Progenitor cell of endocrine pancreas (in vitro differentiated cells): ENCODE measurements at places on chromosomes 7 and 10.
A peak's percentile ranks its signal among the peaks of the same experiment; 100 is the strongest.

- no peak for DNase-seq
These were observed 612 bp downstream of the KCP start for GRCh38 chr7:128909625-128910568.

GRCh38 chr7:118195837-118196474, 12.0 kb downstream of the LSM8 start:
- peak; percentile 20 for DNase-seq

DNA sequence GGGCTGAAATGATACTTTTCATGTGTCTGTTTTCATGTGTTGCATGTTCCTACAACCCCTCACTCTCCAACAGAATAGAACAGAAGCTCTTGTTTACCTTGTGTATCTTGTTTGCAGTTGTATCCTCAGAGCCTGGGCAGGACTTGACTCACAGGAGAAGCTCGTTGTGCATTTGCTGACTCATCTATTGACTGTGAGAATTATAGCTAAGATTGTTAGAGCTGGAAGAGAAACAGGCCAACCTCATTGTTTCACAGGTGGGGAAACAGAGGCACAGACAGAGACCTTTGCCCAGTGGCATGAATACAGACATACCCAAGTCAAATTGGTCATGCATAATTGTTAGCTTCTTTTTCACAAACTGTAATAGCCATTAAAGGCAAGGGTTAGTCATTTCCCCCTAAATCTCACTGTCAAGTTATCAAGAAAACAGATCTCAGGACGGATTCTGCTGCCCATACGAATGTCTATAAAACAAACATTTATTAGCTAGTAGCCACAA, 4.6 kb upstream of the TSPAN15 start:
- DNase-seq = no peak

GRCh38 chr10:68403701-68404100, 3.4 kb downstream of the RUFY2 start:
- DNase-seq = no peak

DNA sequence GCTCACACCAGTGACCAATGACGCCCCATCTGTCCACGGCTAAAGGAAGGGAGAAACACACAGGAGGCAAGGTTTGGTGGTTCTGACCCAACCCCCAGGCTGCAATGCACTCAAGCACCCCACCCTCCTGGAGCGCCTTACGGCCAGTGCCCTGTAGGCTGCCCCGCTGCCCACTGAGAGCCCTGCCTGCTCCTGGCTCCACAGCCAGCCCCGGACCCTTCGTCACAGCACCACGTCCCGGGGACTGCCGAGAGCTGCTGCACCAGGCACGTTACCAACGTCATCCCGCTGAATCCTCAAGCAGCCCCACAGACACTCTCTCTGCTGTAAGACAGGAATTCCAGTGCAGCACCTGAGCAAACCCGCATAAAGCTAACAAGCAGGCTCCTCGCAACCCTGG, 87.8 kb downstream of the MAD1L1 start:
- DNase-seq = no peak

DNA sequence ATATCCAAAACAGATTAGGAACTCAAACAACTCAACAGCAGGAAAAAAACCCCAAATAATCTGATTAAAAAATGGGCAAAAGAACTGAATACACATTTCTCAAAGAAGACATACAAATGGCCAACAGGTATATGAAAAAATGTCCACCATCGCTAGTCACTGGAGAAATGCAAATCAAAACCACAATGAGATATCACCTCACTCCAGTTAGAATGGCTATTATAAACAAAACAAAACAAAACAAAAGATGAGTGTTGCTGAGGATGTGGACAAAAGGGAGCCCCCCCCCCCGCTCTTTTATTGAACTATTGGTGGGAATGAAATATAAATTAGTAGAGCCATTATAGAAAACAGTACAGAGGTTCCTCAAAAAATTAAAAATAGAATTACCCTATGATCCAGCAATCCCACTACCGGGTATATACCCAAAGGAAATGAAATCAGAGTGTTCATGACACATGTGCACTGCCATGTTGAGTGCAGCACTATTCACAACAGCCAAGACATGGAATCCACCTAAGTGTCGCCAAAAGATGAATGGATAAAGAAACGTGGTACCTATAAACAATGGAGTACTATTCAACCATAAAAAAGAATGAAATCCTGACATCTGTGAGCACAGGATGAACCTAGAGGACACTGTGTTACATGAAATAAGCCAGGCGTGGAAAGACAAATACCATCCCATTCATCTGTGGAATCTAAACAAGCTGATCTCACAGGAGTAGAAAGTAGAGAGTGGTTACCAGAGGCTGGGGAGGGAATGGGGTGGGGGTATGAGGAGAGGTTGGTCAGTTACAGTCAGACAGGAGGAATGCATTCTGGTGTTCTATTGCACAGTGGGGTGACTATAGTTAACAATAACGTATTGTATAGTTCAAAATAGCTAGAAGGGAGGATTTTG, 78.1 kb upstream of the RHEB start:
- no peak for DNase-seq

DNA sequence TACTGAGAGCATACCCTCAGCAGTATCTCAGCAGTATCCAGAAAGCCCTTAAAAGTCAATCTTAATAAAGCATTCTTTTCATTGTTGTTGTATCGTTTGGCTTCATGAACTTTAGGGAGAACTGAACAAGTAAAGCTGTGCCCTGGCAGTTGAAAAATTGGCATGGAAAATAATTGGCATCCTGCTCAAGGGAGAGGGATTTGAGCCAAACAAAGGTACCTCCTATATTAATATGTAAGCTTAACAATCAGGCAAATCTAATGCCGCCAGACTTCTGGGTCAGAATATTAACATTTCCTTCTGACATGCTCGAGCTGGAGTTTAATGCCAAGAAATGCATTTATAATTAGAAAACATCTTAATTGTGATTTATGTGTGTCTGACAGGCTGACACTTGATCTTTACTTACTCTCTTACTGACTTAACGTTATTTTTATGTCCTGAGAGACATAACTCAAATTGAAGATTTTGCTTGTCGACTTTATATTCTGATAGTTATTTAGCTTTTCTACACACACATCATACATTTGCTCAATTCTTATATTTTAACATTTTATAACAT, 42.1 kb upstream of the PCDH15 start:
- no peak for DNase-seq

GRCh38 chr7:132158166-132158565, 418.1 kb downstream of the PLXNA4 start:
- no peak for DNase-seq

- DNase-seq = no peak
These were observed 83.2 kb downstream of the MLLT10 start for GRCh38 chr10:21617267-21617666.

DNA sequence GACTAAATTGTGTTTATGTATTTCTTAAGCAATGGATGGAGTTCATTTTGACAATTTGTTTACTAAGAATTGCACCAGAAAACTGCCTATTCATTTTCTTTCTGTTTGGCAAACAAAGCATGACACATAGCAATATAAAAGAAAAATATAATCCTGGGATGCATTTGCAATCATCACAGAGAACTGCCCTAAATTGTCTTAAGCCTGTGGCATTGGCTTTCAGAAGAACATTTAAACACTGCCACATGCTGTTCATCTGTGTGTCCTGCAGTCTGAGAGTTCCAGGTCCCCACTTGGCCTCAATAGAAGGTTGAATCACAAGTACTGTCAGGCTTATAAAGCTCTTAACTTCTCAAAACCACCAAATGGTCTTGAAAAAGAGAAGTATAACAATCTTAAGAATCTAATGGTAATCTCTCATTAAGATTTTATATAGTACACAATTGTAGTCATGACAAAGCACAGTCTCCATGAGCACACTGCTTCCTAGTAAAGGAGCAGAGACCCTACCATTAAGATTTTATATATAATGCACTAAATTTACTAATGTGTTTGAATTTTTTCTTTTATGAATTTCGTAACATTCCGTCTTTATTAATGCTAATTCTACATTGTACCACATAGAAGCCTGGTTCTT, 29.9 kb downstream of the RNLS start:
- DNase-seq = no peak

- no peak for DNase-seq
These were observed 103.6 kb downstream of the ELMO1 start for GRCh38 chr7:37344886-37345579.

GRCh38 chr10:85250304-85250703, 921.9 kb downstream of the CCSER2 start:
- no peak for DNase-seq

GRCh38 chr7:94559972-94560371, 50.4 kb downstream of the CASD1 start:
- no peak for DNase-seq

DNA sequence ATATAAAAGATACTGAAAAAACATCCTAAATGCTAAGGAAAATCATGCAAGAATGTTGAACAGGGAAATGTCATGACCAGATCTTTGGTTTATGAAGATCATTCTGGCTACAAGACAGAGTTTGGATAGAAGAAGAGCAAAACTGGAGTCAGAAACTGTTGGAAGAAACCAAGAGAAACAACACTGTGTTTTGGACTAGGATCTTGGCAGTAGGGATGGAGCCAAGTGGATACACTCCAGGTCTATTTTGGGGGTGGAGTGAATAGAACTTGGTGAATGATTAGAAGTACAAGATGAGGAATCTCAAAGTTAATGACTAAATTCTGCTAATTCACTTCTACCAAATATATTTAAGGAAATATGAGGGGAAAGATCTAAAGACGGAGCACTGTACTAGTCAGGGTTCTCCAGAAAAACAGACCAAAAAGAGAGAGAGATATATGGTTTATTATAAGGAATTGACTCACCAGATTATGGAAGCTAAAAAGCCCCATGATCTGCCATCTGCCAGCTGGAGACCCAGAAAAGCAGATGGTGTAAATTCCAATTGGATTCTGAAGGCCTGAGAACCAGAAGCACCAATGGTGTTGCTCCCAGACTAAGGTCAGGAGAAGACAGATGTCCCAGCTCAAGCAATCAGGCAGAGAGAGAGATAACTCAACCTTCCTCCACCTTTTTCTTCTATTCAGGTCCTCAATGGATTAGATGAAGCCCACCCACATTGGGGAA, 254.9 kb downstream of the TRIL start:
- no peak for DNase-seq

DNA sequence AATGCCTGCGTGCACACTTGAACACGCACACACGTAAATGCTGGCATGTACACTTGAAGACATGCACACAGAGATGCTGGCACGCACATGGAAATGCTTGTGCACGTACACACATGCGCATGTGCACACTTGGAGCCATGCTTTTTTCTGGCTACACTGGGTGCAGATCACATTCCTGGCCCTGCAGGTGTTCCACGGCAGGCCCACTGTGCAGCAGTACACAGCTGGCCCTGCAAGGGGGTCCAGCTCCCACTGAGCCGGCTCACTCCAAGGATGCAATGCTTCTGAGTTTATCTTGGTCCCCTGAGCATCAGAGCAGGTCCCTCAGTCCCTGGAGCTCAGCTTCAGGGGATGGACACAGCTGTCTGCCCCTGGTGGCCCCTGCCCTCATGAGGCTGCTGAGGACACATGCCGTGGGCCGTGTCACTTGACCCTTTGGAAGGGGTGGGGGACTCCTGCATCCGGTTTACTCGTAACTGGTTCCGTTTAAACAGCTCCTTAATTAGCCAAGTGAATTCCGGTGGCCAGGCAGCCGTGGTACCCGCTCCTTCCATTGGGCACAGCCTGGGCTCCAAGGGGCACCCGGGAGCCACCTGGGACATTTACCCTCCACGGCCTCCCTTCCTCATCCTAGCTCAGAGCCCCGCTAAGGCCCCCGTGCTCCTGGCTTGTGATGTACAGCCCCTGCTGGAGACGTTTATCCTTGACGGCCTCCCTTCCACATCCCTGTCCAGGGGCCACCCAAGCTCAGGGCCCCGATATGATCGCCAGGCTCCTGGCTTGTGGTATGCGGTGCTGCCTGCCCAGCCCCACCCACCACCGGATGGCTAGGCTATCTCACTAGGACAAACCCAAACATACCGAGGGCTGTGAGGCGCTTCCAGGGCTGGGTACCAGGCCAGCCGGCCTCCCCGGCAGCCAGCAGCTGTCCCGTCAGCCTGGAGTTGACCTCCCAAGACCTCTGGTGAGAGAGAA, 39.5 kb upstream of the DPYSL4 start:
- DNase-seq = no peak

- DNase-seq = no peak
These were observed 2.8 kb downstream of the BCAP29 start for GRCh38 chr7:107582875-107583274.

DNA sequence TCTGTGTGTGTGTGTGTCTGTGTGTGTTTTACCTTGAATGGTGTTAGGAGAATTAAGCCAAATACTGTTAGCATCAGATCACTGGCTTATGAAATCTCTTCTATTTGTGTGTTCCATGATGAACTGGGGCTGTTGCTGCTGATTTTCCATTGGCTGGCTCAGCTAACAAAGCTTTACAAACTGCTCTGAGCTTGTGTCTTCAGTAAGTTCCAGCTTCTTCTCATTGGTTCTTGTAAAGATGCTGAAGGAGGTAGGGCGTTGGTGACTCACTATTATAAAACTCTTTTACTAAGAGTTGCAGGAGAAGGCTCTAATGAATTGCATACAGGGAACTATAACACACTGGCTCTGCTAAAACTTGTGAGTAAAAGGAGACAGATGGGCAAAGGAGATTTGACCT, 136.4 kb upstream of the PRKCQ start:
- no peak for DNase-seq

DNA sequence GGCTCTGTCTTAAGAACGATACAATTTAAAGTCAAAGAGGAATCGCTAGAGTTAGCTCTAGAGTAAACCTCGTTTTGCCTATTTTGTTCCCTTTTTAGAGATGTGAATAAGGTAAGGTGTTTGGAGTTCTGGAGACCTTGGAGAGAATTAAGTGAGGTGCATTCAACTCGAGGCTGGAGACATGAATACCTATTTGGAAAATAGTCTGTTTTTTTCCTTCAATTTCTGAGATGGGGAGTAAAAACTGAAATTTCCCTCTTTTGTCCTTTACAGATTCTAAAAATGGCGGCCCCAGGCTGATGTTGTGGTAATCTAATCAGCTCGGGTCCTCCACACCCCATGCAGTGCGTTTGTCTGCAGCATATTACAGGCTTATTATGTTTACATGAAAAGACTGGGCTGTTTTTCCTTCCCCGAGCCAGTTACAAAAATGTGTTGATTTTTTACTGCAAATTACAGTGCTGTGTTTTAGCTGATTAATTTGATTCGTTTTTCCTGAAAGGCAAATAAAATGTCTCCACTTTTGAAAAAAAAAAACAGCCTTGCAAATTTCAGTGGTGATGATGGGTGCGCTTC, 1.5 kb downstream of the KMT2E start:
- no peak for DNase-seq

DNA sequence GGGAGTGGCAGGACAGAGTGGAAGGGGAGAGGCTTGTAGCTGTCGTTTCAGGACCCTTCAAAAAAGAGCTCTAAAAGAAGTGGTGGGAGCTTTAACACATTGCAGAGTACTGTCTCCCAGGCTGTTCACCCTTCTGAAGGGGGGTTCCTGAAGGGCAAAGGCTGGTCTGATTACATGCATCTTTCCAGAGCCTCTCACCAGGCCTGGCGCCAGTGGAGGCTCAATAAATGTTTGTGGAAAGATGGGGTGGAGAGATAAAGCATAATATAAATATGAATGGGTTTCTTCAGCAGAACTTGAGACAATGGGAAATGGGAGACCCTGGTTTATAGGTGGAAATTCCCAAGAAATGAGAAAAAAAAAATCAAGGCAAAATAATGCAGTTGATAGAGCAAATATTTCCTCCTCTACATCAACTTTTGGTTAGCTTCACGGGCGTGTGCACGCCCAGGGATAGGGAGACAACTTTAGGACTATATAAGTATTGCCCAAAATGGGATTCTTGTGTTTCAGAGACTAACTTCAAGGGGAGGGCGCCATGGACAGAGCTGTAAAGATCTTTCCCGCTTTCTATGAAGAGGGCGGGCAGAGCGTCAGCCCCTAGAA, 613 bp upstream of the BUB3 start:
- DNase-seq = no peak

- no peak for DNase-seq
These were observed 300.5 kb upstream of the ZMIZ1 start for GRCh38 chr10:78768041-78768835.
